Stimulated activated CD8-positive, alpha-beta memory T cell treated with anti-CD3 and anti-CD28 coated beads, Interleukin-2, amount 100 ng/mL, for 48 hours (primary cell): ENCODE measurements at places on chromosomes 4 and X.
A peak's percentile ranks its signal among the peaks of the same experiment; 100 is the strongest.

DNA sequence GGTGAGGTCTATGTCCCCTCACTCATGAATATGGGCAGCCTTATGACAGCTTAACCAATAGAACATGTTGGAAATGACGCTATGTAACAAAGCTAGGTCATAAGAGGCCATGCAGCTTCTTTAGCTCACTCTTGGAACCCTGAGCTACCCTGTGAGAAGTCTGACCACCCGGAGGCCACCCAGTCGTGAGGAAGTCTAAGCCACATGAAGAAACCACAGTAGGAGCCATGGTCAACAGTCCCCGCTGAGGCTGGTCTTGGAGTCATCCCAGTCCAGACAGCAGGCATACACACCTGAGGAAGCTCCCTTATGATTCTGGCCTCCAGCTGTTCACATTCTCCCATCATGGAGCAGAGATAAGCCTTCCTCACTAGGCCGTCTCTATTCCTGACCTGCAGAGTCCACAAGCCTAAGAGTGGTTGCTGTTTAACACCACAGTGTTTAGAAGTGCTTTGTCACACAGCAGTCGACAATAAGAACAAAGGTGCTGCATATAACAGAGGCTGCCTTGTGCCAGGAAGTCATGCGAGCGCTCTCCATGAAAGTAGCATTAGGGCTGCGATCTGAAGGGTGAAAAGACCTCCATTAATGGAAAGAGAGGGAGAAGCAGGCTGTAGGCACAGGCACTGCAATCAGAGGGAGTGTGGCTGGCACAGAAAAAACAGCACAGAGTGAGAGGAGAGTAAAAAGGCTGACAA, 38.2 kb downstream of the TSPAN5 start:
- DNase-seq = no peak

DNA sequence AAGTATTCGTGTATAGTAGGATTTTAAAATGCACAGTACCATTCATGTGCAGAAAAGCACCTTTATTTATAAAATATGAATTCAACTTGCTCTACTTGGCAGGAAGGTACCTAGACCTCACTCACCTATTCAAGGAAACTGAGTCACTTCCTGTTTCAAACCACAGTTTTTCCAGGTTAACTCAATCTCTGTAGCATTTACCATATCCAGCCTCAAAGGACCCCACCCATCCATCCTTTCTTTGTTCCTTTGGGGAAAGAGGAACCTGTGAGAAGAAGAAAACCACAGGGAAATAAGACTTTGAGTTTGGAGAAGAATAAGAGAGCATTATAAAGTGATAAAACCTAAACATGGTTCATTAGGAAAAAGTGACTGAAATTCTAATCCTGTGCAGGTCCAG, 250.7 kb downstream of the CBR4 start:
- no peak for DNase-seq

DNA sequence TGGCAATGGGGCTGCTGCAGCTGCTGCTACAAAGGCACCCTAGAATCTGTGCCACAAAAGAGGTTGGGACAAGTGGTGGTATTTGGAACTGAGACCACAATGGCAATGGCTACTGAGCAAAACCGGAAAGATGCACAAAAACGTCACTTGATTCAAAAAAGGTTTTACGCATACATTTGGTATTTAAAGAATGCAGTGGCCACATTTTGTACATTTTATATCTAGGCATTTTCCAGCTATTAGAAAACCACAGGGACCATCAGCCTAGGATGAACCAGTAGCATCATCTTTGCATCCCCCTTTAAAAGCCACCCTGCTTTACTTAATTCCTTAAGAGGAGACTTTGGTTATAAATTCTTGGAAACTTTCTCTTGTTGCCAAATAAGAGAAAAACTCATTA, 104.8 kb upstream of the CXCL13 start:
- no peak for DNase-seq

GRCh38 chr4:75722417-75722816, 2.0 kb upstream of the USO1 start:
- no peak for DNase-seq

DNA sequence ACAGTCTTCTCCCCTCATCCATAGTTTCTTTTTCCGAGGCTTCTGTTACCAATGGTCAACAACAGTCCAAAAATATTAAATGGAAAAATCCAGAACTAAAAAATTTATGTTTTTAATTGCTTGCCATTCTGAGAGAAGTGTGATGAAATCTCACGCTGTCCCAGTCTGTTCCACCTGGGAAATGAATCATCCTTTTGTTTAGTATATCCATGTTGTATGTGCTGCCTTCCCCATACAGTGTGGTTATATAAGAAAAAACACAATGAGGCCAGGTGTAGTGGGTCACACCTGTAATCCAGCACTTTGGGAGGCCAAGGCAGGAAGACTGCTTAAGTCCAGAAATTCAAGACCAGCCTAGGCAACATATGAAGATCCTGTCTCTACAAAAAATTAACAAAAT, 161.6 kb downstream of the CHIC2 start:
- no peak for DNase-seq

DNA sequence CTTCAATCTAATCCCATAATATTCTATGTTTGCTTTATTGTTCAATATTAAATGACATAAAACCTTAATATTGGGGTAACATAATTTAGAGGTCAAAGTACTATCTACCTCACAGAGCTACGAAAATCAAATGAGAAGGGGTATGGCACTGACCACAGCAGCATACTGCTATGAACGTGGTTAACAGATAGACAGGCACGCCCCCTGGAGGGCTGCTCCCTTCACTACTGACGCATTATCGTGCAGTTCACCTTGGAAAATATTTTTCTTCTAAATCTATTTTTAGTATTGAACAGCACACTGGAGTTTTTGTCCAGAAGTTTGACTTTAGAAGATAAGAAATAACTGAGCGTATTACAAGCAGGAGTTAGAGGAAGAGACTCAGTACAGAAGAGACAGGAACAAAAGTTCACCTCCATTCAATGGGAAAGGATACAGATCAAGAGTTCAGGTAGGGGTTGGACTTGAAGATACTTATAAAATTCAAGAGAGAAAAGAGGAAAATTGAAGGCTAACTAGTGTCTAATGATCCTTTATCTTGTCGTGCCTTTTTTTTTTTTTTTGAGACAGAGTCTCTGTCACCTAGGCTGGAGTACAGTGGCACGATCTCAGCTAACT, 22.7 kb downstream of the MAP9 start:
- peak; percentile 30 for DNase-seq

GRCh38 chrX:35122756-35123155, 180.2 kb downstream of the FAM47B start:
- no peak for DNase-seq

GRCh38 chrX:154408659-154409221, 314 bp downstream of the DNASE1L1 start:
- DNase-seq = no peak

DNA sequence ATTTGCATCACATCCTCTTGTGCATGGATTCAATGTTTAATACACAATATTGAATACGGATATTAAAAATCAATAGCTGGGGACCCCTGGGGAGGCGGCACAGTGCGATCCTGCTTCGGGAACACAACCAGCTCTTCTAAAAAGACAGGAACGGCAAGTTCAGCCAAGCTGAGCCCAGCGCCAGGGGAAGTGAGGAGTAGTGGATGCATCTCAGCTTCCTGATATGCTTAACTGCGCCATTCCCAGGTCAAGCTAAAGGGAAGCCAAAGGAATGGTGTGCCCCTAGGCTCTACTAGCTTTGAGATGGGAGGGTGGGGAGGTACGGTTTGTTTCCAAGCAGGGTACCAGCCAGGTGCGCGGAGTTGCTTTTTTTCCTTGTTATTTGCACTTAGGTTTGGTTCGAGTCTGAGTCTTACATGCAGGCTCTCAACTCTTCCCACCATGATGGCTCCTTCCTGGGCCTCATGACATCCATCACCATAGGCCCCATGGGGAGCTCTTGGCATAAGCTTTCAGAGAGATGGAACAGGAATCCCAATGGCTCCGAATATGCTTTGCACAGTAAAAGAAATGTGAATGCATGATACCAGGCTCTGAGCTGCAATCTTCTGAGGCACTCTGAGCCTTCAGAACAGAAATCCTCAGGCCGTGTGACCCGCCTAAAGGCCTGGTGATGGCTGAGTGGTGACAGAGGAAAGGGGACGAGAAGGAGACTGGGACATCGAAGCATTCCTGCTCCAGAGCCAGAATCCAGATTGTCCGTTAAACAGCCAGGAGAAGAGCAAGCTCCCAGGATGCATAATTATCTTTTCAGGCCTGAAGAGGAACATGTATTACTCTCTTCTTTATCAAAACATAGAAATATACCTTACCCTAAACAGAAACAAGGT, 51.8 kb upstream of the BCOR start:
- no peak for DNase-seq

GRCh38 chrX:723781-724180, 93.2 kb downstream of the SHOX start:
- DNase-seq = no peak

- no peak for DNase-seq
These were observed 58.4 kb upstream of the SORBS2 start for GRCh38 chr4:185870366-185870765.

GRCh38 chr4:15504041-15504440, 34.4 kb downstream of the CC2D2A start:
- DNase-seq = no peak

DNA sequence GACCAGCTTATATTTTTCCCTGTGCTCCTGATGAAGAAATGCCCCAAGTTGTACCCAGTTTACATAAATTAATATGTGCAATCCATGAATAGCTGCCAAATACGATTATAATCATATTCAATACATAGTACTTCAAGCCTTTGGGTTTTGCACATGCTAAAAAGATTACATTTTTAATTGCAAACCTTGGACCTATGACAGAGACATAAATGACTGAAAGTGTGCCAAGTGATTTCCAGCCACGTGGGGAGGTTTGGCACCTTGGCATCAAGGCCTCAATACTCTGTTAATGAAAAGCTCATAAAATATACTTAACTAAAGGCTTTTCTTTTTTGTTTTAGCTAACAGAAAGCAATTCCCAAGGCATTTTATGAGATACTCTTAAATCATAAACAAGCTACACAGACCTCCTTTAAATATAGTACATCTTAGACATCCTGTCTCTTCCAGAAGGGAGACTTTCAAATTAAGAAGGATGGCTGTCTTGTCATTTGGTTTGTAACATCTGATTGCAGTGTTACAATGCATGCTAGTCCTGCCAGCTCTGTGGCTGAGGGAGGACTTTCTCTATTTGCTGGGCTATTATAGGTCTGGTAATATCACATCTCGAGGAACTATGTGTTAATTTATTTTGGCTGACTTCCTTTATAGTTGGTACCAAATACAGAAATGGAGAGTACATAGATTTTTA, 404.1 kb downstream of the AFF2 start:
- no peak for DNase-seq

DNA sequence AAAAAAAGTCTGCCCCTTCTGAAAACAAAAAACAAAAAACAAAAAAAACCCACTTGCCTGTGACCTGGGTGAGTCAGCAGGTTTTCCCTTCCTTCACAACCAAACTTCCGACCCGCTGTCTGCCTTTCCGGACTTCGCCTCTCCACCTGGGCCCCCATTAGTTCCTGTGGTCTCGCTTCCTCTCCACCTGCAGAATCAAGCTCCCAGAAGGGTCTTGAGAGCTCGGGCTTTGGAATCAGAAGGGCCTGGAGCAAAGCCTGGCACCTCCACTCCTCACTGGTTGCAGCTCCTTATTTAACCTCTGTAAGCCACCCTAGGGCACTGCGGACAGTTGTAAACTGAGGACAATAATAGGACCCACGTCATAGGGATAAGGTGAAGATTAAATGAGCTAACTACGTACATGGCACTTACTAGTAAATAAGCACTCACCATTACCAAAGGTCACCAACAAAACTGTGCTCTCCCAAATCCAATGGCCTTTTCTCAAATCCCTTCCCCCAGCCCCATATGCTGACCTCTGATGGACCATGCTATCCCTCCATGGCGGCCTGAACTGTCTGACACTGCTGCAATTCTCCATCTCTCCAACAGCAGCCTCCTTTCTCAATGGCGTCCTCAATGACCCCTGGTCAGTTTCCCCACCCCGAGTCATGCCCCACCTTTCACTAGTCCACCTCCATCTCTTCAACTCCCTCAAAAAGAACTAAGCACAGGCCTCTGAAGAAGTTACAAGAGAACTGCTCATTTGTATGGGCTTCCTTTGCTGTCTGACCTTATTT, 64.2 kb downstream of the IRF2 start:
- no peak for DNase-seq
